ENCODE measurements at places on chromosomes 5 and 9.

GRCh38 chr9:27750566-27750965 is 177.3 kb upstream of the C9orf72 start:
- peak; percentile 12 for DNase-seq

GRCh38 chr9:115997923-115998322 is 155.7 kb upstream of the PAPPA start:
- no peak for DNase-seq

DNA sequence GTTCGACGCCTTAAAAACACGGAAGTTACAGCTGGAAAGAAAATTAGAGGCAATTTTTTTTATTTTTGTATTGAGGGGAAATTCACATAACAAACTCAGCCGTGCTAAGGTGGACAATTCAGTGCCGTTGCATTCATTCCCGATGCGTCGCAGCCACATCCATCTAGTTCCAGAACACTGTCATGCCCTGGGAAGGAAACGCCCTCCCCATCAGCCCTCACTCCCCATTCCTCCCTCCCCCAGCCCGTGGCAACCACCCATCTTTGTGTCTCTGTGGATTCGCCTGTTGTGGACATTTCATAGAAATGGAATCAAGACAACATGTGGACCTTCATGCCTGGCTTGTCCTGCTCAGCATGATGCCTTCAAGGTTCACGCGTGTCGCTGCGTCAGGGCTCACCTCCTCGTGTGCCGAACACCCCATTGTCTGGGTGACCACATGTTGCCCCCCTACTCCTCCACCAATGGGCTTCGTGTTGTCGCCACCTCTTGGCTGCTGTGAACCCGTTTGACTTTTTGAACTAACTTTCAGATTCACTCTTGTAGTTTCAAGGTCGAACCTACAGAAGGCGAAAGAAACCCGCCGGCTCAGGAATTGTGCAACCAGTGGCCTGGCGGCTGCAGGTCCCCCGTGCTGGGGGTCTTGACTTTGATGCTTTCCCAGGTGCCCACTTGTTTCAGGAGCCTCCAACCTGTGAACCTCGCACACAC is 17.4 kb upstream of the CAMSAP1 start:
- no peak for DNase-seq

- DNase-seq: no peak
These were observed 38.2 kb downstream of the HAVCR1 start for GRCh38 chr5:157020511-157021222.

DNA sequence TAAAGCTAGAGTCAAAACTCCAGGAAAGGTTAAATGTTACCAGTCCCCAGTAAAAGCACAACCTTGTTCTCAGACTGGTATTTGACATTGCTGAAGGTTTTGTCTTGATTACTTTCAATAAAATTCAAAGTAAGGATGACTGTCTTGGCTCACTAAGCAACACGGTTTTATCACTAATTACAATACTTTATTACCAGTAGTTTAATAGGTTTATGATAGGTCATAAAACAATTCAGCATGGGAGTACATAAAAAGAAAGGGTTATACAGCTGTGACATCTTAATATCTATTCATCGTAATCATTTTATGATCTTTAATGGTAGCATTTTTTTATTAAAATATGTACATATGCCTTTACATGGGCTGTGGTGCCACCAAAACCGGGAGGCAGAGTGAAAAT is 370.7 kb upstream of the IRX2 start:
- DNase-seq: no peak

- no peak for DNase-seq
These were observed 45.9 kb downstream of the COL23A1 start for GRCh38 chr5:178544166-178544834.

GRCh38 chr9:124771867-124772679 is 962 bp upstream of the NR6A1 start:
- DNase-seq: peak; percentile 93

Measured in neural progenitor cell (in vitro differentiated cells).